ENCODE measurements at places on chromosomes 2 and 18.

DNA sequence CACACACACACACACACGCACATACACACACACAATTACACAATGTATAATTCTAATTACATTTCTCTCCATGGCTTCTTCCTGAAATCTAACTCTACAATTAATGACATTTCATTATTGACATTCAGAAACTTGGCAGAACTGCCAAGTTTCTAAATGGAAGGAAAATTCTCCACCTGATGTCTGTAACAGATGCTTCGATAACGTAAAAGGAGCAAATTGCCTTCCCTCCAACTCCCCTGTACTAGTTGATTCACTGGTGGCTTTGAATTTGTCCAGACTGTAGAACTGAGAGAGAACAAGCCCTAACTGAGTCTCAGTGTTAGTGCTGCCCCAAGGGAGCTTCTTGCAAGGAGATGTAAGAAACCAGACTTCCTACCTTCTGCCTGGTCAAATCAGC, 255.1 kb upstream of the TMEM200C start:
- no peak for DNase-seq

- no peak for DNase-seq
Observed at GRCh38 chr18:64678048-64678447, 529.2 kb upstream of the LINC00305 start.

- no peak for DNase-seq
Observed at GRCh38 chr2:163774862-163775261, 39.1 kb upstream of the FIGN start.

DNA sequence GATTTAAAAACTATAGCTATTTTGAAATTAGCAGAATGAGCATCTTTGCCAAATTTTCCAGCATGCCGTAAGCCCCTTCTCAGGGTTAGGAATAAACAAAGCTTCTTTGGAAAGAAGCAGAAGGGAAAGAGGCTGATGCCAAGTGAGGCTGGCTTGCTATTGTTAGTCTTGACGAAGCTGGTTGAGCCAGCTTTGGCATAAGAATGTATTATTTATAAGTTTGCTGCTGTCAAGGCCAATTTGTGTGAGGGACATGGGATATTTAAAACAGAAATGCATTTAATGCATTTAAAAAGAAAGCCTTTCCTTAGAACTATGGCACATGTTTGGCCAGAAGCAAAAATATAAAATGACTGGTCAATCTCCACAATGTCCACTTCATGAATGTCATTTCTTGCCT, 52.5 kb upstream of the TTN start:
- no peak for DNase-seq

DNA sequence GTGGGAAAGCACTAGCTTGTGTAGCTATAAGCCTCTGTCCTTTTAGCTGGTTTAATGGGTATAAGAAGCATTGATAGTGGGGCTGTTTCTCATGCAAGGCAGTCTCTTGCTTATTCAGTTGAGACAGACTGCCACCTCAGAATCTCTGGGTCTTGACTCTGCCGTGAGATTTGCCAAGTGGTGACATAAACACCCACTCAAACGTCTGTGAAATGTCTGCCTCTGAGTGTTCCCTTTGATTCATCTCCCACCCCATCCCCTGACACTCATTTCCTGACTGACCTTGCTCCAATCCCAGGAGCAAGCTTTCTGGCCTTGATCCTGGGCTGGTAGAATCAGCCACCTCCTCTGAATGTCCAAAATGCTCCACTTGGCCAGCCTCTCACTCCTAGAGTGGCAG, 141.9 kb upstream of the RBMS1 start:
- no peak for DNase-seq

GRCh38 chr2:75010571-75010970, 52.1 kb downstream of the POLE4 start:
- no peak for DNase-seq

GRCh38 chr2:120438301-120439066, 92.5 kb downstream of the INHBB start:
- DNase-seq: no peak

GRCh38 chr2:176507786-176508185, 238.5 kb downstream of the MTX2 start:
- DNase-seq: no peak

DNA sequence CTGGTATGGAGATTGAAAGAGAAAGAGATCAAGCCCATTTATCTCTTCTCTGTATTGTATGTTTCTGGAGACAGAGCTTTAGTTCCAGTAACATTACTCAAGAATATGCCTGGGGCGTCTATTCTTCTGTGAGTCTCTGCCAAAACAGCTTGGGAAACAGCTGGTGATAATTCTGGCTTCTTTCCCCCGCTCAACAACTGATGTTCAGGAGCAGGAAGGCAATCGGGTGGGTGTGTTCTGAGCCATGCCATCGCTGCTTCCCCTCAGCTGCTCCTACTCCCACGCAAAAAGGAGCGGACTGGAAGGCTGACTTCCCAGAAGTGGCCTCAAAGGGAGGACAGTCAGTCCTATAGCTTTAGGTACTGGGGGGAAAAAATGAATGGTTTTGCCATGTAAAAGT, 695.1 kb downstream of the PLCL1 start:
- no peak for DNase-seq

- no peak for DNase-seq
Observed at GRCh38 chr2:122469147-122469546, 713.7 kb downstream of the TSN start.

- no peak for DNase-seq
Observed at GRCh38 chr2:198077477-198077876, 273.1 kb downstream of the PLCL1 start.

DNA sequence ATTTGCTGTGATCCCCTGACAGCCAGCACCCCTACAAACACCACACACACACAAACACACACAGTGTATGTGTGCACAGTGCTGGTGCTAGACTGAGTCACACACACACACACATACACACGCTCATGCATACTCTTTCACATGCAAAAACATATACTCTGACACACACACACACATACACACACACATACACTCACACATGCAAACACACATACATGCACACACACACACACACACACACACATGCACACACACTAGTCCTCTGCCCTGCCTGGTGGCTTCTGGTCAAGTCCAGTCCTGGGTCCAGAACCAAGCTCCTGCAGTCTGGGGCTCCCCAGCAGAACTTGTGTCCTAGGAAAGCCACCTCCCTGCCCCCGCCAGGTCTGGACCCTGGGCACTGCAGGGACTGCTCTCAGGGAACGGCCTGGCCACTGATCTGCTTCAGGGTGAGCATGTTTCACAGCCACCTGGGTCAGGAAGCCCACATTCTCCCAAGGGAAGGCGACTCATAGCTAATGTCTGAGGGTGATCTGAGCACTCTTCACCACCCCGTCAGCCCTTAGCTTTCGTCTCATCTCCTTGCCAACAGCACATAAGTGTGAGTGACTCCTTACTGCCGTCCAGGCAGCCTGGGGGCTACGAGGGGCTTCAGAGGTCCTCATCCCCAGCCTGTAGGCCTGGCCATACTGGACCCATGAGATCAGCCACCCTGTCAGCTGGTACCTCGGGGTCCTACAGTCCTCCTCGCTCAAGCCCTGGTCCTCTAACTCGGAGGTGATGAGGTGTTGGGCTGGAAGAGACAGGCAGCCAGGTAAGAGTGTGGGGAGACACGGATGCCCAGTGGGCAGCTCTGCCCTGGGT, 88.1 kb downstream of the MCFD2 start:
- peak; percentile 14 for DNase-seq

DNA sequence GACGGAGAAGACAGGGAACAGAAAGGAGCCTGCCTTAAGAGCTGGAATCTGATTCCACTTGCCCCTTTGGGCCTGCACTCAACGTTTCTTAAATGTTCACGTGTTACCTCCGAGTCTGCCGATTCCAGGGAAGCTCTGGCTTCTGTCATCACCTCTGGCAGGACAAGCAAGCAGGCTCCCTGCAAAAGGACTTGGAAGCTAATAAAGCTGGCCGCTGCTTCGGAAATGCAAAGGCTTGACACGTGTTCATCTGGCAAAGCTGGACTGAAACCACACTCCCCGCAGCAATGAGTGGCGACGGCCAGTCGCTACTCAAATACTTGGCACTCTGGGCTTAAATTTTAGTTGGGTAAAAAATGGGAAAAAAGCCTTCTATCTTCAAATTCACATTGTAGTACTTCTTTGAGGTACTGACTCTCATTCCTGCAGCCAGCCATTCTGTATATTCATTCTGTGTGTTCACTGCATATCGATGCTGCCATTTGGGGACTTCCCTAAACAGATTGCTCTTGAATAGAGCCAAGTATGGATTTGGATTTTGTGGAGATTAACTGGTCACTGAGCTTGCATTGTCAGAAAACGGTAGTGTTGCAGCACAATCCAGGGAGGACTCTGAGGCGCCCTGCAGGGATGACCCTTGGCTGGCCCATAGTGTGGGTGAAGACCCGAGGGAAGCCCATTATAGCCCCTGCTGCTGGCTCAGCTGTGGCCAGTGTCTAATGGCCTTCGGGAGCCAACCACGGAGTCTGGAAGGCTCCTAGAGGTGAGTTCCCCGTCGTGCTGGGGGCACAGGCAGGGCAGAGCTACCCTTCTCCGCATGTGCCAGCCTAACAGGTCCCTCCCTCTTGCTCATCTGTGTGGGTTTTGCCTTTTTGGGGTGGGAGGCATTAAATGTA, 231.5 kb downstream of the PRKCE start:
- peak; percentile 58 for DNase-seq

- no peak for DNase-seq
Observed at GRCh38 chr2:105510761-105511528, 112.1 kb upstream of the FHL2 start.

- no peak for DNase-seq
Observed at GRCh38 chr18:50071397-50071796, 123.5 kb downstream of the MYO5B start.

DNA sequence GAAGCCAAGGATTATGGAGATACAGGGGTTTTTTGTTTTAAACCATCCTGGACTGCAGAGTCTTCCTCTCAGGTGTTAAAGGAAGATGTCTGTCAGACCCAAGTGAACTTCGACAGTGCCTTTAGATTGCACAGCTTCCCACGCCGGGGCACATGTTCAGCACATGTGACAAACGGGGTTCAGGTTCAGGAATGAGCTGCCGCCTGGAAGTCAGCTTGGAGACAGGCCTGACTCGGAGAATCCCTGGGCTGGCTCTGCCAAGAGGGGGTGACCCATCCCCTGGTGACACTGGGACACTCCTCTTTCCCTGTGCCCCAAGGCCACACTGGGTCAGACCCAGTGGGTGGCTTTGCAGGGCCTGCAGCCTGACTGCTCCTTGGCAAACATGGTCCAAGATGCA, 359.3 kb upstream of the SALL3 start:
- DNase-seq: no peak

DNA sequence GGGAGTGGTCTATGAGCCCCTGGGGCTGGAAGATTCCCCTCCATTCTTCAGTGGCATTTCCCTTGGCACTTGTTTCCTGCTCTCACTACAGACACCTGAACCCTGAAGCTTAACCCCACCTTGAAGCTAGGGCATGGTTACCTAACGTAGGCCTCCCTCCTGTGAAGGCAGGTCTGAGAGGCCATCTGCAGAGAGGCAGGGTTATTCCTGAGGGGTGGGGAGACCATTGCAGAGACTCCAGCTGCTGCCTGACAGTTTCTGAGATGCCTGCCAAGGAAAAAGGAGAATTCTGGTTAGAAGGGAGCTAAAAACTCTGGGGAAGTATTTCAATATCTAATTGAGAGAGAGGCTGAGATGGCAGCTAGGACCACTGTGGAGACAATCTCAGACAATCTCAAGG, 119.3 kb upstream of the NDUFV2 start:
- DNase-seq: no peak

DNA sequence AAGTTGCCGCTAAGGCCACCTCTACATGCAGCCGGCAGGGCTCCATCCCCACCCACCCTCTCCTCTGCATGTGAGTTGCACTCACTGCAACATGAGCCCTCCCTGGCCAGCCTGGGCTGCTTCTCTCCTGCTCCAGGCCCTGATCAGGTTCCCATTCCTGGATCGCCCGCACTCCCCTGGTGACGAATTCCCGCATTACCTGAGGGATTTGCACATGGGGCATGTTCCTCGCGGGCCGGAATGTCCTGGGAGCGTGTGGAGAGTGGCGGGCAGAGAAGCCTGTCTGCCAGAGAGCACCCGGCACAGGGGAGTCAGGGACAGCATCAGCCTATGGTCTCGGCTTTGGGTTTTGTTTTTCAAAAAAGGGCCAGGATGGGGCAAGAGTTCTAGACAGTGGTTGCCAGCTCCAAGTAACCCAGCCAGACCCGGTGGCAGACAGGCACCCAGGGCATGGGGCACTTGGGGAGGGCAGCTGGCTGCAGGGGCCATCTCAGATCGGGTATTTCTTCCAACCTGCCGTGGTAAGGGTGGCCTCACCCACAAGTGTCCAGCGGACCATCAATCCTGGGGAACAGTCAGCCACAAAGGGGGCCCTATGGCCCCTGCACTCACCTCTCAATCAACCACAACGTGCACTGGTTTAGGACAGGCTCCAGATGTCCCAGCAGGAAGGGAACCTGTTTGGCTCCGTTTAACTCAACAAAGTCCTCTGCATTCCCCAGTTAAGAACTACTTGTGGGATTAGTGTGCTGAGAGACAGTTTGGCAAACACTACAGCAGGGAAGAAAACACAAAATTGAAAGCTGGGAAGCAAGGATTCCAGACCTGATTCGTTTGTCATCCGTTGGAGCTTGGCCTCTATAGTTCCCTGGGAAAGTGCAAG, 187.7 kb downstream of the SMAD7 start:
- DNase-seq: no peak

DNA sequence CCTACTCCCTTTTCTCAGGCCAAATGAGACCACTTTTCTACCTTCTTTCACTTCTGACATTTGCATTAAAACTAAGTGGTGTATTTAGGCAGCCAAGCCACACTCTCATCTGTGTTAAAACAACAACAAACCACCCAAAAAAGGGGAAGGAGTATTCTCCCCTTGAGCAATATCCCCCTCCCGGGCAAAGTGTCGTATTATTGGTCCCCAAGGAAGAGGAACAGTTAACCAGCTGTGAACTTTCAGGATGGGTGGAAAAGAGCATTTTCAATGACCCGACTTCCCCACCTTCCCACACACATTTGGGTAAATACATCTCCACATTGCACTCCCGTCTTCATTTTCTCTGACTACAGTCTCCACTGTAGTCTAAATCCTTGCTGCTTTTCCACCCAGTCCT, 44.3 kb downstream of the FEZ2 start:
- DNase-seq: no peak

- no peak for DNase-seq
Observed at GRCh38 chr2:72080286-72081145, 67.1 kb downstream of the CYP26B1 start.

- DNase-seq: no peak
Observed at GRCh38 chr2:63710732-63711131, 122.0 kb downstream of the MDH1 start.

DNA sequence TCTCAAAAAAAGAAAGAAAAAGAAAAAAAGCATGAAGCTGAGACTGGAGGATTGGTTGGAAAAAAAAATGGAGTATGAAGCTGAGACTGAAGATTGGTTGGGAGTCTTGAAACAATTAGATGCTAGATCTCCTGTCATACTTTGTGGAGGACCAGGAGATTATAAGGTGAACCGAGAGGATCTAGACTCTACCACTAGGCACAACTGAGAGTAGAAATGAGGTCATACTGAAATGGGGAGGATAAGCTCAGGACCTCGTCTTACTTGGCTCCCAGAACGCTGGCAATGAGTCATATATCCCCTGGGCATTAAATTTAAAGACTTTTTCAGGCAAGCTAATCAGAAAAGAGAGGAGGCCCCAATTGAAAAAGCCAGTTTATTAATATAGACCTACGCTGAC, 3.3 kb upstream of the ORC2 start:
- DNase-seq: no peak
